ENCODE measurements at places on chromosomes 16 and 17.

GRCh38 chr17:72342627-72343527, 222.1 kb downstream of the SOX9 start:
- no peak for DNase-seq

- DNase-seq: no peak
These were observed 119.5 kb upstream of the CORO6 start for GRCh38 chr17:29742210-29742513.

- DNase-seq: no peak
These were observed 21.2 kb downstream of the USP43 start for GRCh38 chr17:9666461-9667050.

DNA sequence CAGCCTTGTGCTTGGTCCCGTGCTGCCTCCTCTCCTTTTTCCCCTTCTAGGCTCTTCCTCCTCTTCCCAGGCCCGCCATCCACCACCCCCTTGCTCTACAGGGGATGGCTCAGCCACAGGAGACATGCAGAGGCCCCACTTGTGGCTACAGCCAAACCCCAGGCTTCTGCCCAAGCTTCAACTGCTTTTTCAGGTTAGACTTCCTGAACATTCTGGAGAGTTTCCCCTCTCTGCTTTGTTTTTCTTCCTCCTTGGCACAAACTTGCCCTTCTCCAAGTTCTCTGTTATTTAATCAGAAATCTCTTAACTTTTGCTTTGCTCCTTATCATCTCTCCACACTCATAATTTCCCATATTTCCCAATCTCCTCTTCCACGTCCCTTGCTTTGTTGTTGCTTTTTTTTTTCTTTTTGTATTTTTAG, 18.3 kb upstream of the HAS3 start:
- no peak for DNase-seq

DNA sequence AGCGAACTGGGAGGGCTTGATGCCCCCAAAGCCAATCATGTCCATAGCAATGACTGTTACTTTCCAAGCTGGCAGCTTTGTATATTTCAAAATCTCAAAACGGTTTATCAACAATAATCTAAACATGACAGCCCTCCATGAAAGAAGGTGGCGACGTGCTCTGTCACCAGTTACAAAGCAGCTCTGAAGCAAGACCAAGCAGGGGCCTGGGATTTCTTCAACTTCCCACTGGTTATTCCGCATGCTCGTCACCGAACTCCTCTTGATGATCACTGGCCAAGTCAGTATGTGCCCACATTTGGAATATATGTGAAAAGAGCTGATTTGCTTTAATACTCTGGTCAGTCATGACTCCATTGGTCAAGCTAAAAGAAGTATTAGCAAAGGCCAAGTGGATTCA, 175.6 kb downstream of the VPS53 start:
- no peak for DNase-seq

GRCh38 chr16:2076072-2076865, 28.5 kb downstream of the TSC2 start:
- no peak for DNase-seq

GRCh38 chr17:45393411-45393810, 39.3 kb downstream of the ARHGAP27 start:
- no peak for DNase-seq

- no peak for DNase-seq
These were observed 4.6 kb upstream of the EMP2 start for GRCh38 chr16:10584981-10585438.

- no peak for DNase-seq
These were observed 16.7 kb upstream of the OR1F1 start for GRCh38 chr16:3171181-3171854.

DNA sequence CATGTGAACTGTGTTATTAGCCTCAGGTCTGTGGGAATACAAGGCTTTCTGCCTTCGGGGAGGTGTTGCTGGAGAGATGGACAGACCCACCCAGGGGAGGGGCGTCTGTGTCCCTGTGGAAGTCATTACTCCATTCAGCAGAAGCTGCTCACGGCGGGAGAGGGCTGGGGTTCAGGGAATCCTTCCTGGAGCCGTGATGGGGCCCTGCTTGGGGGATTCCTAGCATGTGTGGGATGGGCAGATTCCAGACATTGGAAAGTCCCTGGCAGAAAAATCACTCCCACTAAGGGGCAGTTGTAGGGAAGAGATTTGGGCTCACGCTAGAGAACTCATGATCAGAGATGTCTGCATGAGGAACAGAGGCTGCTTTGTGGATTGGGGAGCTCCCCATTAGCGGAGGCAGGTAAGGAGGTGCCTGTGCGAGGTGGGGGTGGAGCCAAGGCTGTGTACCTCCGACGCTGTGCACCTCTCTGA, 56.3 kb upstream of the IL34 start:
- DNase-seq: no peak

DNA sequence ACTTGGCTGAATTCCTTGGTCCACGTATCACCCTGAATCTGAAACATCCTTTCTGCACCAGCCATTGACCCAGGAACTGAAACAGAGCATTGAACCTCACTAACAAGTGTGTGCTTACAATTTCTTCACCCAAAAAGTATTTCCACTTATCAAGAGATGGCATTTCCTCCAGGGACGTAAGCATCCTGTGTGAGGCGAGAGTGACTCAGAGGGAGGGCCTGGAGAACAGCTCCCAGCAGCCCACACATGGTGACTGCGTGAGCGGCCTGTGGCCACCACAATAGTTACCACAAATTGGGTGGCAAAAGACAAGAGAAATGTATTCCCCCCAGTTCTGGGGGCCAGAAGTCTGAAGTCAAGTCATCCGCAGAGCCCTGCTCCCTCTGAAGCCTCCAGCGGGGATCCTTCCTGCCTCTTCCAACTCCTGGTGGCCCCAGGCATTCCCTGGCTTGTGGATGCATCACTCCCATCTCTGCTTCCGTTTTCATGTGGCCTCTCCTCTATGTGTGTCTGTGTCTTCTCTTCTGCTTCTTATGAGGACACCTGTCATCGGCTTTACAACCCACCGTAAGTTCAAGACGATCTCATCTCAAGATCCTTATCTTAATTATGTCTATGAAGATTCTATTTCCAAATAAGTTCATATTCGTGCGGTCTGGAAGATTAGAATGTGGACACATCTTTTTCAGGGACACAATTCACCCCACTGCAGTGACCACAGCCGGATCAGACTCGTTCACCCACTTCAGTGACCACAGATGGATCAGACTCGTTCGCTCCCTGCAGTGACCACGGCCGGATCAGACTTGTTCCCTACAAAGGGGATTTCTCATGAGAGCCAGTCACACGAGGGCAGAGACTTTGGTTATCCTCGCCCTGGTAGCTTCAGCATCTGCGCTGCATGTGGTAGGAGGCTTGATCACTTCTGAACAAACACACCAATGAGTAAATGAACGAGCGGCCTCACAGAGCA, 122.6 kb upstream of the FOXF1 start:
- DNase-seq: no peak

- no peak for DNase-seq
These were observed 138.9 kb downstream of the GSG1L start for GRCh38 chr16:27924411-27925118.

DNA sequence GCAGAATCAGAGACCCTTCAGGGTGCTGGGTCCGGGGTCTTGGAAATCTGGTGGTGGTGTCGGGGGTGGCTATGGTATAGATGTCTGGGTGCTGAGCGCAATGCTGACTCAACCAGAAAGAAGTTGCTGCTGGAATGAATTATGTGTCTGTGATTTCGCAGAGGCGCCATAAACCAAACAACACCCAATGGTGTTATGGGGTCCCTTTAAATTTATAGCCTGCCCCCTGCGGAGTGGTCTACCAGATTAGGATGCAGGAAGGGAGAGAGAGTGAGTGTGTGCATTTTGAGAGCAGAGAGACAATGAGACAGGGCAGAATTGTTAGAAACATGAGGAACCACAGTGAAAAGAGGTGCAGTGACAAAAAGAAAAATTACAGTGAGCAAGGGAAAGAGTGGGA, 100.7 kb upstream of the CDH11 start:
- no peak for DNase-seq

DNA sequence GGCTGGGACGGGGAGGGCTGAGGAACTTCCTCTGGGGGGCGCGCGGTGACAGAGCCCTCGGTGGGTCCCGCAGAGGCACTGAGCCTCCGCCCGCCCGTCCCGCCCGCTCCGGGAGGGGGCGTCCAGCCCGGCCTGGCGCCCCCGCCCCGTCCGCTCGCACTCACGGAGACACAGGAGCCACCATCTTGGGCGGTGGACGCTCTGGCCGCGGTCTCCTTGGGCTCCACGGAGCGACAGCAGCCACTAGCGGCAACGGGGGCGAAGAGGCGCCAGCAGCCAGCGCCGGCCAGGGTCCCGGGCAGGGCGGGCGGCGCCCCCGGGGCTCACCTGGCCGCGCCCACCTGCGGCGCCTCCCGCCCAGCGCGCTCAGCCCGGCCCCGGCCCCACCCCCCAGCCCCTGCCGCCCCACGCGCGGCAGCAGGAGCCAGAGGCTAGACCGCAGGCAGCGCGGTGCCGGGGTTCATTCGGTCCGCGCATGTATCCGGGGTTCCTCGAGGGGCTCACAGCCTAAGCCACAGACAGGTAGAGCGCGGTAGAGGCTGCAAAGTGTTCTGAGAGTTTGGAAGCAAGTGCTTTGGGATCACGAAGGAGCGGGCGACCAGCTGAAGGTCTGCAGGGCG, at the start of gene C17orf113:
C17orf113 (minus strand) TSS at position 209 of the 620 bp plus-strand sequence. CDS start 7,225 bp downstream, outside the sequence.
- DNase-seq: peak; percentile 55

- DNase-seq: no peak
These were observed 256.4 kb downstream of the CDH13 start for GRCh38 chr16:82882982-82883835.

DNA sequence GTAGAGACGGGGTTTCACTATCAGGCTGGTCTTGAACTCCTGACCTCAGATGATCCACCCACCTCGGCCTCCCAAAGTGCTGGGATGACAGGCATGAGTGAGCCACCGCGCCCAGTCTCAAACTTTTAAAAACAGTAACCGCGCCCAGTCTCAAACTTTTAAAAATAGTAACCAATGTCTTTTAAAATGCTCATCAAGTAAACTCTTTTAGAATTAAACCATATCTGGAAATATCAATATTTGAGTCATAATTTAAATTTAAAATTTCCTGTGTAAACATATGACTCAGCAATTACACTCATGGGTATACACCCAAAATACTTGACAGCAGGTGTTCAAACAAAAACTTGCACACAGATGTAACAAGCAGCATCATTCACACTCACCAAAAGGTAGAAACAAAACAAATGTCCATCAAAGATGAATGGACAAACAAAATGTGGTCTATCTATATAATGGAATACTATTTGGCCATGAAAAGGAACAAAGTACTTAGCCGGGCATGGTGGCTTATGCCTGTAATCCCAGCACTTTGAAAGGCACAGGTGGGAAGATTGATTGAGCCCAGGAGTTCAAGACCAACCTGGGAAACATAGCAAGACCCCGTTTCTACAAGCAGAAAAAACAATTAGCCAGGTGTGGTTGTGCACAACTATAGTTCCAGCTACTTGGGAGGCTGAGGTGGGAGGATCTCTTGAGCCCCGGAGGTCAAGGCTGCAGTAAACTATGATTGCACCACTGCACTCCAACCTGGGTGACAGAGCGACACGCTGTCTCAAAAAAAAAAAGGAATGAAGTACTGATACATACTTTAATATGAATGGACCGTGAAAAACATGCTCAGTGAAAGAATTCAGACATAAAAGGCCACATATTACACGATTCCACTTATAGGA, 20.2 kb downstream of the ENPP7 start:
- no peak for DNase-seq

DNA sequence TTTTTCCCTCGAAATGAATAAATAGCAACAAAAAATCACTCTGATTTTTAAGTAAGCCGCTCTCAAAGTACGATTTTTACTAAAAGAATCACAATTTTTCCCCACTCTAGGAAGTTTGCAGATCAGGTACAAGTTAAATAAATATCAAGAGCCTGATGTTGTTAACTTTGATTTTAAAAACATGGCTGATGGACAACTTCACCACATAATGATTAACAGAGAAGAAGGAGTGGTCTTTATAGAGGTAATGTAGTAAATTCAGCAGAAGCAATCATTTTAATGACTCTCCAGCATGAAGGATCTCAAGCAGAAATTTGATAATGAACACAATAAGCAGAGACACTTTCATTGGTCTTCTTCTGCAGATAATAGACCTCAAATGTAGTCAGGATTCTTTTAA, 262.4 kb downstream of the CNTNAP4 start:
- DNase-seq: no peak

DNA sequence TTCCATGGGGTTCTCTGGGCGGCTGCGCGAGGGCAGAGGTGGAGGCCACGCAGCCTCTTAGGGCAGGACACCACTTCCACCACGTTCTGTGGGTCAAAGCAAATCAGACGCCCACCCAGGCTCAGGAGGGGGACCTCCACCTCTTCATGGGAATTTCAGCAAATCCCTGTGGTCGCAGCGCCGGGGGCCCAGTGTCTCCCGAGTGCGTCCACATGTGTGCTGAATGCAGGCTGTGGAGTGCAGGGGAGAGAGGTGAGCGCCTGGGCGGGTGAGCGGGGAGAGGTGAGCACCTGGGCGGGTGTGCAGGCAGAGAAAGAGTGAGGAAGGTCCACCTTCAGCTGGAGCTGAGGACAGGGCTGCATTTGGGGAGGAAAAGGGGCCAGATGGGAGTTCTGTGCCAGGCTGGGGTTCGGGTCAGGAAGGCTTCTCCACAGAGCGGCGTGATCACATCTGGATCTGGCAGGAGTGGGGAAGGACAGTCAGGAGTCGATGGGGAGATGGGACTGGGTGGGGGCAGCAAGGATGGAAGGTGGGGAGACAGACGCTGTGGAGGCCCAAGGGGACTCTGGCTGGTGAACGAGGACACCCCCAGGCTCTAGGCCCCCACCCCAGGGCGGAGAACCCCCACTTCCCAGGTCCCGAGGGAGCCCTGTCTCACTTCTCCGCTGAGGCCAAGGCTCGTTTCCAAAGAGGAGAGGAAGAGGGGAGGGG, 36.8 kb upstream of the CBFA2T3 start:
- no peak for DNase-seq

GRCh38 chr17:56762988-56763387, 70.7 kb downstream of the C17orf67 start:
- DNase-seq: no peak

DNA sequence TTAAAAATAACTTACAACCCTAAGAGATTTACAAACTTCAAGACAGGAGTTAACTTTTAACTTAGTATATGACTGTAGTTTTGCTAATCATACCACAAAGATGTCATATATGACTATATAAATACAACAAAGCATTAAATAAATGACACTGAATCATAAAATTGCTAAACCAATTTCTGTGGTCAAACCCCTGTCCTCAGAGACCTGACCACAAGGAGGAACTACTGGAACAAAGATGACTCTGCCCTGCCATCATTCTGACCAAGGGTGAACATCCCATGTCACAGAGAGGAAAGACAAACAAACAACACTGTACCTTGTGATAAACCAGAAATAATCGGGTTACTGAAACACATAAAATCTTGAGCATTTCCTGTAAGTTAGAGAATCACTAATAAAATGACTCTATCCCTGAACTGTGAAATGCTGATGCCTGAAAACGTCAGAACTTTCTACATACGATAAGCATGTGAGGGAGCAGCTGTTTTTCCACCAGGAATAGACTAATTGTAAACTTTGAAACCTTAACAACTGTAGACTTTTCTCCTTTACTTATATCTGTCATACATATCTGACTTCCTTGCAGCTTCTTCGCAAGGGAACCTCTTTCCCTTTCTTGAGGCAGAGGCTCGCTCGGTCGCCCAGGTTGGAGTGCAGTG, 47.9 kb downstream of the WDR59 start:
- DNase-seq: no peak
